ENCODE measurements at places on chromosomes 7 and 10.

- DNase-seq: no peak
Observed at GRCh38 chr7:48098846-48099245, 9.8 kb downstream of the UPP1 start.

DNA sequence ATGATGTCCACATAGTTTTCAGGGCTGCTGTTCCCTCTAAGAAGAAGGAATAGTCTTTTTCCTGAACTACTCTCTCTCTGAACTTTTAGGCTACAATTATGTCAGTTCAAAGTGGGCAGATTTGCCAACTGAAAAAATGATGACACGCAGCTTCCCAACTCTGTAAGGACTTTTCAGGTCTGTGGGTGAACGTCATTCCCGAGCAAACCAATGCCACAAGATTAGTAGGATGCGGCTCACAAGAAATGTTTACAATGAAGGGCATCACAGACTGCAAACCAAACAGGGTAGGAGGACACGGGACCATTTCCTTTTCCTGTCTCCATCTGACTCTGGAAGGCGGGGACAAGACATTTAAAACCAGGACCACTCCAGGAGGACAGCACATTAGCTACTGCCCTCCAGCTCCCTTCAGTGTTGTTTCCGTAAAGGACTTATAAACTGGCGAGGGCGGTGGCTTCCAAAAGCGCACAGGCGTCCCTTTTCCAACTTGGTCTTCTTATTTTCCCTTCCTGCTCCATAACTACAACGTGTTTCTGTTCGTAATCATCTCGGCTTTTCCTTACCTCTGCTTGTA is 539 bp upstream of the MKLN1 start:
- no peak for DNase-seq

GRCh38 chr7:80324032-80324431 is 187.8 kb downstream of the GNAT3 start:
- no peak for DNase-seq

- DNase-seq: no peak
Observed at GRCh38 chr7:159155410-159155809, 10.7 kb upstream of the VIPR2 start.

DNA sequence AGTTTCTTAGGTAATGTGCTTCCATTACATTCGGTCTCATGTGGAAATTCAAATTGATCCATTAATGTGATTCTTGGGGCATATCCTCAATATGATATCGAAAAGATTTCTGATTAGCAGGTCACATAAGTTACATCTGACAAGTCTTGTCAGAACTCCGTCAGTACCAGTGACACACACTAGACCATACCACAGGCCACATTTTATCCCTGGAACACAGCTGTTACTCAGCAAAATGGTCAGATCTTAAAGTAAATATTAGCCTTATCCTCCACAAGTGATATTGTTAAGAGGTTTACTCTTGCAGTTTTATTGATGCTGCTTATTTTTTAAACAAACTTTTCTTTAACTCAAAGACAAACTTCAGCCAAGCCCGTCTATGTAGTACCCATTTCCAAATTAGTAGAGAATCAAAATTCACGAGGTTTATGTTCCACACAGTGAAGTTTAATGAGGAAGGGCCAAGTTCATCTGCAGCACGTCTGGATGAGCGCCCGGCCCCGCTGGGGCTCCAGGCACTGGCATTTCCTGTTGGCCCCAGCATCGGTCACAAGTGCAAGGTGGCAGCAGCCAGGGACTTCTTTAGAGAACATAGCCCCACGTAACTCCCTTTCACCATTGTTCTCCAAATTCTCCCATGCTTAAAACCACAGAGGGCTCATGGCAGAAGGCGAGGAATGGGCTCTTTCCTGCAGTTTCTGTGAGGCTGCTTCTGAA is 132.2 kb downstream of the VIPR2 start:
- no peak for DNase-seq

DNA sequence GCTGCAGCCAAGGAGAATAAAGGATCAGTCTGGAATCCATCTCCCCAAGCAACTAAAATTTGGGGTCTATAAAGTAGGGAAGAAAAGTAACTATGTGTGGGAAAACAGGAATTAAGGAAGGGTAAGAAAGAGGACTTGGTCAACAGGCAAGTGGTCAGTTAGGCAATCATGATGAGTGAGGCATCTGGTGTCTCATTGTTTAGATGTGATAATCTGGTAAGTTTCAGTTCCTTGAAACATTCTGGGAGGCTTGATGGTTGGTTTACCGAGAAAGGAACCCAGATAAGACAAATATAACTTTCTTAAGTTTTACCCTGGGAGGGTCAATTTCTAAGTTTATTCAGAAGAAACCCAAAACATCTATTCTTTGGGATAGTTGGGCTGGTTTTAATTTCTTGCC is 22.3 kb downstream of the HYAL4 start:
- no peak for DNase-seq

DNA sequence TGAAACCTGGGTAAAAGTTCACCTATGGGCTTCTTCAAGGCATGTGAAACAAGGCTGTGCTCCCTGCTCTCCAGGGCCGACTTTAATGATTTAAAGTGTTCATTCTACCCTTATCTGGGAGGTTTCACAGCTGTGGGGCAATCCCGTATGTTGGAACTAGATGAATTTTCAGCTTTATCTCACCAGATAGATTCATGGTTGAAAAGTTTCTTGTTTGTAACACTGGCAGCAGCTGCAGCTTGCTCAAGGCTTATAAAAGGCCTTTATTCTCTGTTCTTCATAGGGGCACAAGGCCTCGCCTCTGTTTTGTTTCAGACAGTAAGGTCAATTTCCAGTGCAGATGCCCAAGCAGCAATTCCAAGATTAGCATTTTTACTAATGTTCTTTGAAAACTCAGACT is 70.4 kb upstream of the DNAJB12 start:
- no peak for DNase-seq

Data from KG1 (cell line).